ENCODE measurements at places on chromosomes 3 and 15. TPM values are rescaled to one million over a fixed set of nuclear protein-coding genes. Genes with fewer than 3 reads are reported as not detected.

The CEP19 gene
- total RNA-seq: 2.1 TPM

The RLBP1 gene
- total RNA-seq: not detected

The SEMA5B gene
- not detected for total RNA-seq

The ADGRG7 gene
- not detected for total RNA-seq

The TRH gene
- total RNA-seq: not detected

The C3orf70 gene
- total RNA-seq: 2.9 TPM

The SPRED1 gene
- 39.6 TPM for total RNA-seq

The PTH1R gene
- total RNA-seq: not detected

The ATP8B4 gene
- total RNA-seq: not detected

The CCDC191 gene
- 2.1 TPM for total RNA-seq

The CCK gene
- total RNA-seq: not detected

The CRABP1 gene
- total RNA-seq: not detected

The ICE2 gene
- total RNA-seq: 71.9 TPM

The FAIM gene
- 12.0 TPM for total RNA-seq

Measured in thoracic aorta endothelial cell (primary cell).